ENCODE measurements at places on chromosomes 5 and 9.
A peak's percentile ranks its signal among the peaks of the same experiment; 100 is the strongest.

- peak; percentile 40 for DNase-seq
These were observed 46.2 kb downstream of the FRMD3 start for GRCh38 chr9:83491995-83492394.

- DNase-seq: no peak
These were observed 17.8 kb upstream of the GLIPR2 start for GRCh38 chr9:36118706-36119105.

DNA sequence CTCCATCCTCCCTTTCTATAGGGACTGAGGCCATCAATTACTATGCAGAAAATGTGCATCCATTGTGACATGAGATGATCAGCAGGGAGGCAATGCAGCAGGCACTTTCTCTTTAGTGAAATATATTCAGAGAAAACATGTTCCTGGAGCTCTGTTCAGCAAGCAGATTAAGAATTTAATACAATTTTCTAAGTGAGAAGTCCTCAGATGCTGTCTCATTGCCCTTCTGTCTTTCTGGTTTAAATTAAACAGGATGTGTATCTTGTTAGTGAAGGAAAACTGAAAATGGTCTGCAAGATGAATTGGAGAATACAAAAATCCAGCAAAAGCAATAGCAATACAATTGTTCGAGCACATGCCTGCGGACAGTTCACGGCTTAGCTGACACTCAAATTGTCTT, 445.8 kb upstream of the RIOK2 start:
- no peak for DNase-seq

DNA sequence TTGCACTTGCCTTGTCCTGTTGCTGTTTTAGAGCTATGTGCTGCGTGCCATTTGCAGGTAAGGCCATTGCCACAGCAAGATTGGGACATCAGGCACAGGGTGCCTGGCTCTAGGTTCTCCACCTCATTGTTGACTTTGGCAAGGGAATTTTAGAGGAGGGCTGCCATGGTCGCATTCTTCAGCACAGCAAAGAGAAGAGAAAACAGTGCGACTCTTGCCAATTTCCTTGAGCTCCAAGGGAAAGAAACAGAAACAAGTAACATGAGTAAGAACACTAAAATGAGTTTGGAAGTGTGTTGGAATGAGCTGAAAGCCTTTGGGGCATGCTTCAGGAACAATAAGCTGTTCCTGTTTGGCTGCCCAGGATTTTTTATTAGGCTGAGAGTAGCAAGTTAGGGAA, 188.1 kb upstream of the IL12B start:
- DNase-seq: peak; percentile 29

GRCh38 chr5:38453506-38453905, 102.9 kb downstream of the LIFR start:
- no peak for DNase-seq

DNA sequence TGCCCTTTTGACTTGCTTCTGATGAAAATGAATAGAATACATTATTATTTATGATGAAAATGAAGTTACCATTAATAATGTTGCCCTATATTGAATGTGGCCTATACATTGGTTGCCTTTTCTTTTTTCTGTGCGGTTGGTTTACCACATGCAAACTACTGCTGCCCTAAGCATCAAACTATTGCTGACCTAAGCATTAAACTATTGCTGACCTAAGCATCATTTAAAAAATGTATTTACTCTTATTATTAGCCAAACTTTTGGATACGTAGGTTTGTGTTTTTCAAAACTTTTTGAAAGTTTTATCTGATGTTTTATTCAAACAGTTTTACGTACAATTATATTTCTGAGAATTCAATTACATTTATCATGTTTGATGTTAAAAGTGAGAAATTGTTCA, 76.0 kb upstream of the CDH10 start:
- DNase-seq: no peak

DNA sequence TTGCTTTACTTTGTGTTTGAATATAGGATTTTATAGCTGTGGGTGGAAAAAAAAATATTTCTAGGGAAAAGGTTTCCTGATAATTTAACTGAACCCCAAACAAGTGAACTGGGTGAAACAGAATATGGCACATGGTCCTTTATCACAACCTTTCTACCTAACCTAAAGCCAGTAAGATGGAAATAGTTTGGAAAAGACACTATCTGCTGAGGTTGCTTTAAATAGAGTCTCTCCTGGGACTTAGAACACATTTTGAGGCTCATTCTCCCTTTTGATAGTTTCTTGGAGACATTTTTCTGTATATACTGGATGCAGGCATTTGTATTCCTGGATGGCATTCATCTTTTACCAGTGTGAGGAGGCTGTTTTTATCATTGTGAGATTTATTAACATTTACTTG, 39.4 kb downstream of the BASP1 start:
- DNase-seq: no peak

DNA sequence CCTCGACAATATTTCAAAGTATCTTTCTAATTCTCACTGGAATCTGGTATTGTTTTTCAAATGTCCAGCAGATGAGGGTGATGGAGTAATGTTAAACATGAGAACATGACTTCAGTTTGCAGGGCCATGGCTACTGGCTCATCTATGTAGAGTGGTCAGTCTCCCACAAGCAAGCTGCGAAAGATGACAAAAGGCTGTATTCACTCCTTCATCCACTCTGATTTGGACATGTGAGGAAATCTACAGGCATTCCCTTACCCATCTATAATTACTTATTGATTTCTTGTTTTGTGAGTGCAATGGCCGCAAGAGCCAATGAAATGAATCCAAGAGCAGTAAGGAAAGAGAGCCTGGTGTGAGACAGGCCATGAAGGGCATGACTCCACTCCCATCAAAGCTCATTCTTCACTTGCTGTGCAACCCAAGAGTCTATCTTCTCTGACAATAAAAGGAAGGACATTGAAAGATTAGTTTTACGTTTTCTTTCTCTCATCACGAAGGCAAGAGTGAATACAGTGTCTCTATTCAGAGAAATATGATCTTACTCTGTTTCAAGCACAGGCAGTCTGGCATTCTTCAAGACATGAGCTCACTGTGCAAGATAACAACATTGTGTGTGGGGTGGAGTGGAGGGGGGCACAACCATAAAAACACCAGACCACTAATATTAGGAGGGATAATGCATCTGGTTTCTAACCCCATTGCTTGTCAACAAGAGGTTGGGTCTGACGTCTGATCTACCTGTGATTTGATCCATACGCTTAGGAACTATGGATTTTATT, 249.6 kb upstream of the DAP start:
- no peak for DNase-seq

DNA sequence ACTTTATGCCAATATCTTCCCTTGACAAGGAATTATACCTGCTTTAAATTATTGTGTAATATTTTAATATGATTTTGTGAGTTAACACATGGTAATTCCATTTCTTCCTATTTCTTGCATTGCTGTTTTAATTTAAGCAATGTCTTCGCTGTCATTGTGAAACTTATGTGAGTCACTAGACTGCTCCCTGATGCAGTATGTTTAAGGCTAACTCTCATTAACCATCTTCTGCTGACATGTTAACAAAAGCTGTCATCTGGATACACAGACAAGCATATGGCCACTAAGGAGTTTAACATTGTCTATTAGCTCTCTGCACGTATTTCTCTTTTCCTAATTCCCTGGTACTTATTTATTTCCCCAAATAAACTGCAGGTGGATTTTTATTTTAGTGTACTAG, 980.8 kb upstream of the CTNND2 start:
- DNase-seq: no peak

DNA sequence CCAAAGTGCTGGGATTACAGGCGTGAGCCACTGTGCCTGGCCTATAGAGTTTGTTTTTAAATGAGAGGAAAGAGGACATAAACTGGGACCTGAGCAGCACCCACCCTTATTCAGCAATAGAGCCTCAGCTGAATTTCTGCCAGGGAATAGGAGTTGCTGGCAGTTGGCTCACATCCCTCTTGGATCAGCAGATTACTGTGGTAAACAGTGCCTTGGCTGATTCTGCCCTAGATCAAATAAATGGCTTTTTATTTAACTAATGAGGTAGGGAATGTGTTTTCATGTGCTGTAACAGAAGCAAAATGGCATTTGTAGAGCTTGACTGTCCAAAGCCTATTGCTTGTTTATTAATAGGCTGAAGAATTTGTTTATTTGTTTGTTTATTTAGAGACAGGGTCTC, 2.1 kb downstream of the ARHGEF37 start:
- peak; percentile 58 for DNase-seq

DNA sequence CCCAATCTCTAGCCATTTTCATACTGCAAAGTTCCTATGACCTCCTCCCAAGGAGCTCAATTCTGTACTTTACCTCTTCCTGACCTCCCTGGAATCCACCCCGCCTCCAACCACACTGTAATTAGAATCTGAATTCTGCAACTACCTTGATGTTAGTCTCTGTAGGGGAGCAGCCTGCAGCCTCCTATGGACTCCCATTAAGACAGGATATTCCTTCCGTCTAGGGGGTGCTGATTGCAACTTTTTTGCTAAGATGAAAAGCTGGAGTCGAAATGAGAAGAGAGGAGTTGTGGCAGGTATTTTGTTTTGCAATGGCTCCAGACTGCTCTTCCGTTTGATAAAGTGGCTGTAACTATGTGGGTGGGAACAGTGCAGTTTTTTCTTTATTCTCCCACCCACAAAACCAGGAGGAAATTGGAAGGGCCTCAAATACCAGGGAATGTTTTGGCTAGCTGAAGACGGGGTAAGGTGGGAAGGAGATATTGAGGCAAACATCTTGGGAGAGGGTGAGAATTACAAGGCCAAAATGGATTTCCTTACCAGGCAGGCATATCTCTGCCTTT, 23.8 kb downstream of the ANXA2R start:
- no peak for DNase-seq

GRCh38 chr9:22216730-22217172, 207.6 kb upstream of the CDKN2B start:
- no peak for DNase-seq

- no peak for DNase-seq
These were observed 145.7 kb upstream of the TRIM32 start for GRCh38 chr9:116541402-116541801.

GRCh38 chr5:109713453-109713852, 23.7 kb downstream of the MAN2A1 start:
- no peak for DNase-seq

GRCh38 chr5:175384724-175385552, 59.0 kb downstream of the DRD1 start:
- no peak for DNase-seq

DNA sequence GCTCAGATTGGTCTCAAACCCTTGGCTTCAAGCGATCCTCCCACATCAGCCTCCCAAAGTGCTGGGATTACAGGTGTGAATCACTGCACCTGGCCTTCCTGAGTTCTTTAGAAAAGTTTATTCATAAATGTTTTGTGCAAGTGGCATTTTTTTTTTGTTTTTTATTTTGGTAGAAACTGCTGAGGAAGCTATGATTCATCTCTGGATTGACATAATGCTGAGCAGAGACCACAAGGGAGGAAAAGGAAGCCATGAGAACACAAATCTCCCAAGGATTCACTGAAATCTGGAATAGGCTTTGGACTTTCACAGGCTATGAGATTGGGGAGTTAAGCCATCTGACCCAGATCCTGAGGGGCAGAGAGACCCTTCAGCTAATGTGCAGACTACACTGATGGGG, 3.4 kb upstream of the SLC46A2 start:
- DNase-seq: peak; percentile 34

DNA sequence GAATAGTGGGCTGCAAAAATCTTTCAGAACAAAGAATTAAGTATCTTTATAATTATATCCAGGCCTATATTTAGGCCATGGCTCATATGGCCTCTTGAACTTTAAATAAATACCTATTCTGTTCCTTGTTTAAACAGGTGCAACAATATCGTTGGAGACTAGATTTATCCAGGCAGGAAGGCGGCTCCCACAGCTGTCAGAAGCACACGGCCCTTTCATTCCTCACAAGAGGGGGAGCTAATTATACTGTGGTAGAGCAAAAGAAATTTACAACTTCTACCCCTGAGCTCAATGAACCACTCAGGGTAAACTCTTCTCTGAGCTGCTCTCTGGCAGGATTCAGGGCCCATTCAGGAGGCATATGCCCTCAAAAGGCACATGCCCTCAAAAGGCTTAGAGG, 31.3 kb downstream of the TMEM174 start:
- no peak for DNase-seq

- DNase-seq: no peak
These were observed 6.4 kb downstream of the TSPAN17 start for GRCh38 chr5:176653401-176654385.

DNA sequence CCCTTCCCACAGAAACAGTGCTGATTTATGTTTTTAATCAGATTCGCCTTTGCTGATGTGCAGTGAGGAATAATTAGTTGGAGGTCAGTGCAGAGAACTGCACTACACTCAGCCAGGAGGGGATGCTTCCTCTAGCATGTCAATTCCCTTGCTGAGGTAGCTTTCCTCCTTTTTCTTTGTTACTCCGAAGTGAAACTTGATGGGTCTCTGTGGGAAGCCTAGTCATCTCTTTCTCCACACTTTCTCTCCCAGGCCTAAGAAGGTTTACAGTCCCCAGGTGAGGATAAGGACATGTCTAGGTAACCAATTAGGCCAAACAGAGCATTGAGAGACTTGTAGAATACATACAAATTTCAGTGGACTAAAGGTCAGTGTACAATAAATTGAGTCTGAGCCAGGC, 461.8 kb downstream of the KIF4B start:
- DNase-seq: no peak

- peak; percentile 39 for DNase-seq
These were observed 360 bp downstream of the KLF4 start for GRCh38 chr9:107489144-107489673.

- DNase-seq: peak; percentile 26
These were observed 29.6 kb downstream of the MAML1 start for GRCh38 chr5:179762079-179762780.

GRCh38 chr9:117072216-117072615, 342.6 kb downstream of the ASTN2 start:
- DNase-seq: no peak

DNA sequence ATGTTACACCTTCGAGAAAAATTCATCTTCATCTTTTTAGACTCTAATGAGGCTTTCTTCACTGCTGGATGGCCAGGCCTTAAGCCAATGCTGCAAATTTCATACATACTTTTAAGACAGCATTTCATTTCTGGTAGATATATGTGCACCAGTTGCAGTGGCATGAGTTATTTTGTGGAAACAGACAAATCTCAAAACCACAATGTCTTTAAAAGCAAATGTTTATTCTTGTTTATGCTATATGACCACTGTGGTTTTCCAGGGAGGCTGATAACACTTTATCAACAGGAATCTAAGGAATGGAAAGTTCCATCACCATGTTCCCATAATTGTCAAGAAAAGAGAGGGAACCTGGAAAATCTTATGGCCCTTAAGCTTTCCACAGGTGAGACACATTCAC, 27.7 kb downstream of the CDH9 start:
- no peak for DNase-seq

- peak; percentile 78 for DNase-seq
These were observed 188.7 kb downstream of the EBF1 start for GRCh38 chr5:158910782-158911692.

GRCh38 chr9:90073186-90073945, 468.6 kb downstream of the GADD45G start:
- DNase-seq: no peak
